Activated CD8-positive, alpha-beta T cell treated with anti-CD3 and anti-CD28 coated beads, Interleukin-2, amount 10 ng/mL, durations not matched to agents 7 days and 5 days (primary cell): ENCODE measurements at places on chromosomes 13 and 19. TPM values are rescaled to one million over a fixed set of nuclear protein-coding genes. Genes with fewer than 3 reads are reported as not detected.
A peak's percentile ranks its signal among the peaks of the same experiment; 100 is the strongest.

DNA sequence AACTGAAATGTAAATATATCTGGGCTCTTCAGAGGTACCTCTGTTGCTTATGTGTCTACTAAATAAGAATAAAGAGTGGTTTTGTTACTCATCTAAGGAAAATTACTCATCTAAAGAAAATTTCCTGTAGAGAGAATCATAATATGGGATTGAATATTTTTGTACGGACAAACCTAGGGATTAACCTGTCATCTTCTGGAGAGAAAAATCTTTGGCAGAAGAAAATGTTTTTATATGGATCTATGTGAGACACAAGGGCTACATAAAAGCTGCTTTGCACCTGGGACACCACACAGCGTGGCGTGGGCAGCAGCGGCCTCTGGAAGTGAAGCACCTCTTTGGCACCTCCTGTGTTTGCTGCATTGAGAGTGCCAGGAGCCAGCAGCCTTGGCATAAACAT, 242.9 kb upstream of the DACH1 start:
- DNase-seq = no peak
- H3K27ac ChIP-seq = no peak overlapping the region
- H3K4me3 ChIP-seq = no peak overlapping the region
- H3K4me1 ChIP-seq = no peaks in the 10 kb centered on the region
- H3K27me3 ChIP-seq = no peaks in the 10 kb centered on the region
- H3K36me3 ChIP-seq = no peaks in the 10 kb centered on the region

GRCh38 chr19:11136400-11137101, 19.0 kb downstream of the SPC24 start:
- no peak overlapping the region for H3K4me3 ChIP-seq
- no peak for DNase-seq
- no peak overlapping the region for H3K27ac ChIP-seq
- H3K36me3 ChIP-seq = peaks cover 21% of the 10 kb centered on the region
- H3K4me1 ChIP-seq = peaks cover 17% of the 10 kb centered on the region

DNA sequence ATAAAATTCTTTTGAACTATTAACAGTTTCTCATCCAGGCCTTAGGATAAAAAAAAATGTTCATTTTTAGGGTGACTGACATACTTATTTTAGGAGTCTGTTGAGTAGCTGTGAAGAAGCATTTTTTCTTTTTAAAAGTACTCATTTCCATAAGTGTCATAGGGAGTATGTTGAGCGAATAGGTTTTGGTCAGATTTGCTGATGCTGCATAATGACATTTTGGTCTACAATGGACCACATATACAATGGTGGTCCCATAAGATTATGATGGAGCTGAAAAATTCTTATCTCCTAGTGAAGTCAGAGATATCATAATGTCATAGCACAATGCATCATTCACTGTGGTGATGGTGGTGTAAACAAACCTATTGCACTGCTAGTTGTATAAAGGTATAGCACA, 17.4 kb downstream of the NBEA start:
- H3K36me3 ChIP-seq = no peaks in the 10 kb centered on the region
- H3K4me1 ChIP-seq = no peaks in the 10 kb centered on the region
- no peak for DNase-seq
- no peak overlapping the region for H3K27ac ChIP-seq

DNA sequence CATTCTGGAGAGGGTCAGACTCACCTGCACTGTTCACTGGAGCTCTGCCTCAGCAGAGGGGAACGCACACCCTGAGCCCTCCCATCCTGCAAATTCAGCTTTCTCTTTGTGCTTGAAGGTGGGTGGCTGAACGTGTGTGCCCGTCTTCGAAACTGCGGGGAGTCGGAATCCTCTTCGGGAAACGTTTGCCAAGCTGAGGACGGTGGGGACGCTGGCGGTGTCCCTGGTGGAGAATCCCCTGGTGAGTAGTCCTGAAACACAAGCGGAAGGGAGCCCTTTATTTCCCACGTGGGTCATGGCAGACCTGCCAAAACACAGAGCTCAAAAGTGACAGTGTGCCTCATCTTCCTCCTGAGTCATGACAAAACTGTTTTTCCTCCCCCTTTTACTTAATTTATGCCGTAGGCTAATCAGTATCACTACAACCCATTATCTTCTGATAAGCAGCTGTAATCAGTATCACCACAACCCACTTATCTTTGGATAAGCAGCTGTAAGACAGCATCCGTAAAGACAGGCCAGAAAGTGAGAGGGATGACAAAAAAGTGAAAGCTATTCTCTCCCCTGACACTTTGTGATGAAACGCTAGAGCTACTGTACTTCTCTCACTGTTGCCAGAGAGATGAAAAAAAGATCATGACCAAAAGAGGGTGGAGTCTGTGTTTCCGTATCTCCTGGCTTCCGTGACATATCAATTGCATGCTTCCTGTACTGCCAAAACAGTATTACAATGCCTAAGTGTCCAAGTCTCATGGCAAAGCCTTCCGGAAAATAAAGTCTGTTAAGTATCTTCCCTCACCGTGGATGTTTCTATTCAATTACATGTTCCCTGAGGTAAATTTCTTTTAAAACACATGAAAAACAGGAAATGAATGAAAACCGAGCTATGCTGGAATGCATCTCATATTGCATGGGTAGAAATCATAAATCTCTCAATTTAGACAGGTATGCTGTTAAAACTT, 155.5 kb downstream of the TBC1D4 start:
- peaks cover 3% of the 10 kb centered on the region for H3K36me3 ChIP-seq
- peak overlapping the region; percentile 89 for H3K4me3 ChIP-seq
- H3K27me3 ChIP-seq = no peaks in the 10 kb centered on the region
- H3K27ac ChIP-seq = peak overlapping the region; percentile 98
- H3K4me1 ChIP-seq = peaks cover 45% of the 10 kb centered on the region

DNA sequence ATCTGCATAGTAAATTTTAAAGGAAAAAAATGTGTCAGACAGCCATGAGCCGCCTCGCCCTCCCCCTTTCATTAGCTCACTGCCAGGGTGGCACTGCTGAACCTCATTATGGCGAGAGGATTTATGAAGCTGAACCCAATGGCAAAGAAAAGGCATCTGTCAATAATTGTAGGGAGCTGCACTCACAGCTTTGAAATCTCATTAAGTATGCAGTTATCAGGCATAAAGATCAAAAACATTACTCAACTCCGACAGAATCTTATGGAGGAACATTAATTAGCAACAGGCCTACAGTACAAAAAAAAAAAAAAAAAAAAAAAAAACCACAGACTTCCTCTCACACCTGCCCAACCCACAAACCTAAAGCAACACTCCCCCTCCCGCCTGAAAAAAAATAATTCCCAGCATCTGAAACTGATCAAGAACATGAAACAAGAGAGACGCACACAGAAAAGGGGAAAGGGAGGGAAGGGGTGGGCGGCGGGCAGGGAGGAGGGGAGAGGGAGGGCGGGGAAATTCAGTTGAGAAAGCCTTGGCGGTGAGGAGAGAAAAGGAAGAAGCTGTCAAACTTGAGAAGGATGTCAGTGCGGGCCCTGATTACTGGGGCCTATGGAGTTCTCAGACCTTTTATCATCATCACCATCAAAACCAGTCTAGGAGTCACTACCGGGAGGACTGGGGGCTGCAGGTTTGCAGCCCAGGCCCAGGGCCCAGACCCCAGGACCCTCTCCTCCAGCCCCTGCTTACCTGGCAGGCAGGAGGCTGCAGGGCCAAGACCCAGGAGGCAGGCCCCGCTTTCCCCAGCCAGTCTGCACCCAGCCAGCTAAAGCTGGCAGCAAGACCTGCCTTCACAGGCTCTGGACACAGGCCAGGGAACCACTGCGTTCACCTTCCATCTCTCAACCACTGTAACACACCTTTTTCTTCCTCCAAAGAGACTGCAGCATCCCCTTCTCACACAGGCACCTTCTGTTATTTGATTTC, 8.9 kb downstream of the TSHZ3 start:
- H3K4me1 ChIP-seq = peaks cover 21% of the 10 kb centered on the region
- H3K36me3 ChIP-seq = no peaks in the 10 kb centered on the region
- H3K4me3 ChIP-seq = no peak overlapping the region

DNA sequence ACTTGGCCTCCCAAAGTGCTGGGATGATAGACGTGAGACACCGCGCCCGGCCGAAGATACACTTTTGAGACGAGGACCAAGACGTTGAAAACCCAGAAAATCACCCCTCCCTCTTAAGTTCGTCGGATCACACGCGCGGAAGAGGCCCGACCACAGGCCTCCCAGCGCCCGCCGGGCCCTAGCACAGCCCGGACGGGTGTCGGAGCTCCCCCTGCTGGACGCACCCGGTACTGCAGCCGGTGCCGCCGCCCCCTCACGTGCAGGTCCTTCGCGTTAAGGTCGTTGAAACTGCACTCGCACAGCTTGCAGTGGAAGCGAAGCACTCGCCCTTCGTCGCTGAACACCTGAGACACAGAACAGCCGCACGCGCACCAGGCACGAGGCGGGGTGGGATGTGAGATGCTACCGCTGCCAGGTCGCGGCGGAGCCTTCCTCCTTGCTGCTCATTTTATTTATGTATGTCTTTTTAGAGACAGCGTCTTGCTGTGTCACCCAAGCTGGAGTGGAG, 35.7 kb upstream of the MATK start:
- H3K36me3 ChIP-seq = no peaks in the 10 kb centered on the region
- no peaks in the 10 kb centered on the region for H3K27me3 ChIP-seq
- no peak overlapping the region for H3K4me3 ChIP-seq
- DNase-seq = peak; percentile 93

- peaks cover 19% of the 10 kb centered on the region for H3K4me1 ChIP-seq
- H3K36me3 ChIP-seq = no peaks in the 10 kb centered on the region
- H3K27me3 ChIP-seq = no peaks in the 10 kb centered on the region
Measured at GRCh38 chr13:112697756-112698655, 8.2 kb downstream of the ATP11A start.

- H3K27ac ChIP-seq = no peak overlapping the region
- DNase-seq = no peak
- peaks cover 4% of the 10 kb centered on the region for H3K36me3 ChIP-seq
- H3K4me1 ChIP-seq = peaks cover 5% of the 10 kb centered on the region
Measured at GRCh38 chr13:20487927-20488326, 37.7 kb downstream of the CRYL1 start.

- peaks cover 9% of the 10 kb centered on the region for H3K4me1 ChIP-seq
- peaks cover 2% of the 10 kb centered on the region for H3K27me3 ChIP-seq
- peak; percentile 37 for DNase-seq
- peak overlapping the region; percentile 28 for H3K4me3 ChIP-seq
- H3K36me3 ChIP-seq = peaks cover 11% of the 10 kb centered on the region
- no peak overlapping the region for H3K27ac ChIP-seq
Measured at GRCh38 chr19:53057904-53058580, 13.5 kb downstream of the ERVV-2 start.

DNA sequence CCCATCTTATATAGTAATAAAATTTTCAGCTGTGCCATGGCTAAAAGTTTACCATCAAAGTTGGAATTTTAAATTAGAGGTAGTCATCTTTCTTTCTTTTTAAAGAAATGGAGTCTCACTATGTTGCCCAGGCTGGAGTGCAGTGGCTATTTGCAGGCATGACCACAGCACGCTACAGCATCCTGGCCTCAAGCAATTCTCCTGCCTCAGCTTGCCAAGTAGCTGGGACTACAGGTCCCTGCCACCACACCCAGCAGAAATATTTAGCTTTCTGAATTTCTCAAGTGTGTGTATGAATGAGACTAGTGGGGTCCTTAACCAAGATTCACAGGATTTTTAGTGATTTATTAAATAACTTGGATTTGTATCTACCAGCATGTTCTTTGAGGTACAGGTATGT, 30.5 kb upstream of the USPL1 start:
- H3K36me3 ChIP-seq = no peaks in the 10 kb centered on the region
- peaks cover 15% of the 10 kb centered on the region for H3K27me3 ChIP-seq
- DNase-seq = no peak
- no peak overlapping the region for H3K4me3 ChIP-seq
- no peak overlapping the region for H3K27ac ChIP-seq
- no peaks in the 10 kb centered on the region for H3K4me1 ChIP-seq

DNA sequence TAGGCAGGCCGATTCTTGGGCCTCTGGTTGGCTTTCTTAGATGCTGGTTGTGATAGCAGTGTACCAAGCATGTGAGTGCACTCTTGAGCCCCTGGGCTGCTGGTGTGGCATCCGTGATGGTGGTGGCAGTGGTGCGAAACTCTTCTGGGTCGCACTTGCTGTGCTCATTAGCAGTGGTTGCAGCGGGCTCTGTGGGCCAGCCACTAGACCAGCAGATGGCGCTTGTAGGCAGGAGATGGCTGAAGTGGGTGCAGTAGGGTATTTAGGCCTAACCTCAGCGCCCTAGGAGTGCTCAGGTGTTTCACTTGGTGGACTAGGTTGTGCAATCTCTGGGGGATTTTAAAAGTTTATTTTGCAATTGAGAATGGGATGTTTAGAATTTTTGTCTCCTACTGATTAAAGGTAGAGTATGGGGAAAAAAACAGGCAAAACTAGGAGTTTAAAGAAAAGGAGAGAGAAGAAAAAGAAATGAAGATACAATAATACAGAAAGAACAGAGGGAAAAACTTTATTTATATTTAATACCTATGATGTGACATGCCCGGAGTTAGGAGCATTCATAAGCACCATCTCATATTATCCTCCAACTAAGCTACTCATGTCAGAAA, 4.3 kb upstream of the ZNF17 start:
- H3K4me1 ChIP-seq = peaks cover 13% of the 10 kb centered on the region
- no peak overlapping the region for H3K4me3 ChIP-seq
- peaks cover 15% of the 10 kb centered on the region for H3K36me3 ChIP-seq
- H3K27ac ChIP-seq = no peak overlapping the region

GRCh38 chr19:13583114-13583513, 76.8 kb upstream of the CACNA1A start:
- no peaks in the 10 kb centered on the region for H3K4me1 ChIP-seq
- H3K27me3 ChIP-seq = no peaks in the 10 kb centered on the region
- H3K36me3 ChIP-seq = no peaks in the 10 kb centered on the region

DNA sequence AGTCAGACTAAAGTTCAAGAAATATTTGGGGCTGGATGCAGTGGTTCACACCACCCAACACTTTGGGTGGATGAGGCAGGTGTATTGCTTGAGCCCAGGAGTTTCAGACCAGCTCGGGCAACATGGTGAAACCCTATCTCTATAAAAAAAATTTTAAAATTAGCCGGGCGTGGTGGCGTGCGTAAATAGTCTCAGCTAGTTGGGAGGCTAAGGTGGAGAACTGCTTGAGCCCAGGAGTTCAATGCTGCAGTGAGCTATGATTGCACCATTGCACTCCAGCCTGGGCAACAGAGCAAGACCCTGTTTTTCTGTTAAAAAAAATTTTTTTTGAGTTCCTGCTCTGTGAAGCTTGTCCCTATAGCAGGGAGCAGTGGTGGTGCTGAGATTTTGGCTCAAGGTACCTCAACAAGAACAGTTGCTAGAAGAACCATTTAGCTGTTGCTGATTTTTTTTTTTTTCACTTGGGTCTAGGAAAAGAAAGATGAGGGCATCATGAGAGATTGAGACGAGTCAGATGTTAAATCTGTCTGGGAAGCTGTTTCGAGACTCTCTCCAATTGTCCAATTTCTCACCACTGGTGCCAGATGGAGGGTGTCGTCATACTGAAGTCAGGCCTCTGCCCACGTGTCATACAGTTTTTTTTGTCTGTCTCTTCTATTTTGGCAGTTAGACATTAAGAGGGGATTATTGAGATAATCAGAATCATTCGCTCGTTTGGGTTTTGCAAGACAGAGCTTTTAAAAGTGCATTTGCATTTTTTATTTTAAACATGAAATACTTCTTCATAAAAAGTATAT, 3.7 kb downstream of the SLC25A42 start:
- H3K4me3 ChIP-seq = no peak overlapping the region
- no peaks in the 10 kb centered on the region for H3K27me3 ChIP-seq
- DNase-seq = no peak
- H3K27ac ChIP-seq = no peak overlapping the region
- peaks cover 10% of the 10 kb centered on the region for H3K36me3 ChIP-seq

ERICH6B gene
- total RNA-seq = not detected

ZNF556 gene
- total RNA-seq = not detected

SLC25A41 gene
- total RNA-seq = 0.16 TPM
